Vagina (tissue), 2 donors: ENCODE measurements at places on chromosomes 2 and 18. TPM values are rescaled to one million over a fixed set of nuclear protein-coding genes. Genes with fewer than 3 reads are reported as not detected.

DNA sequence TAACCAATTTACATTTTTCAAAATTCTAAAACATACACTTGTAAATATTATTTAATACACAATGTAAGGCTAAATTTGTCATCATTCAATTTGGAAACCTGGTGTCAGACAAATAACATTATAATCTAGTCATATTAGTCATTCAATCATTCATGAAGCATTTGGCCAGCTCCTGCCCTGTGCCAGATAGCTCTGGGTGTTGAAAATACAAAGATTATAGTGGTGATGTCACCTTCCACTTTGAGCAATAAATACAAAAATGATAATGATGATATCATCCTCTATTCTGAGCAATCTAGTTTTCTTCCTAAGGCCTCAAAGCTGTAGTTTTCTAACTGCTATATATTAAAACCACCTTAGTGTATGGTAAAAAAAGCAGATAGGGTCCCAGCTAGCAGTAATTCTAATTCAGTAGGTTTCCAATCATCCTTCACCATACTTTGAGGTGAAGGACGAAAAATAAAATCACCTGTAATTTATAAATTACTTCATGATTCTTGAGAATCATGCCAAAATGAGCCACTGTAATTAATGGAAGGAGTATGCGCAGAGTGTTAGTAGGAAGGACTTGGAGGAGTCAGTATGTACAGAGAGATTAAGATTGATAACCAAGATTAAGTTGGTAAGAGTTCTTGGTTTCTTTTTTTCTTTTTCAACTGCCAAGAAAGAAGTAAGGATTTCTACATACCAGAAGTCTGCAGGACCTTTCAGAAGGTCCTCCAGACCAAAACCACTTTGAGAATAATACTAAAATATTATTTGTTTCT is 23.2 kb downstream of the MEMO1 start:
- DNase-seq = no peak

- peak; percentile 58 for DNase-seq
Measured at GRCh38 chr18:78999939-79000338, 20.3 kb downstream of the SALL3 start.

DNA sequence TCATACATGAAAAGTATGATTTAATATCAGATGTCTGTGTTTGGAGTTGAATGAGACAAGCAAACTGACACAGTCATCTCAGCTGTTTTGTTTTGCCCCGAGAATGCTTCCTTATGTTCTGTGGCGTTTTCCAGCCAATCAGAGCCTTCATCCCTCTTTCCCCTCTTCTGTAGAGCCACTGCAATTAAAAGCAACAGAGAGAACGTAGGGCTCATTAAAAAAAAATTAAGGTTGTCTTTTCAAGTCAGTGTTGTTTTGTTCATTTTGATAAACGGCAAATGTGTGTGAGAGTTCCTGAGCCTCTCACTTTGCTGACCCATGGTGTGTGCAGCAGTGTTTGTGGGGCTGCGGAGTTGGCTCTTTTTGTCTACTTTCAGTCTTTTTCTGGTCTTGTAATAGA is 216.0 kb downstream of the FHOD3 start:
- no peak for DNase-seq

GRCh38 chr2:62363166-62363565 is 142.8 kb downstream of the TMEM17 start:
- DNase-seq = no peak

DNA sequence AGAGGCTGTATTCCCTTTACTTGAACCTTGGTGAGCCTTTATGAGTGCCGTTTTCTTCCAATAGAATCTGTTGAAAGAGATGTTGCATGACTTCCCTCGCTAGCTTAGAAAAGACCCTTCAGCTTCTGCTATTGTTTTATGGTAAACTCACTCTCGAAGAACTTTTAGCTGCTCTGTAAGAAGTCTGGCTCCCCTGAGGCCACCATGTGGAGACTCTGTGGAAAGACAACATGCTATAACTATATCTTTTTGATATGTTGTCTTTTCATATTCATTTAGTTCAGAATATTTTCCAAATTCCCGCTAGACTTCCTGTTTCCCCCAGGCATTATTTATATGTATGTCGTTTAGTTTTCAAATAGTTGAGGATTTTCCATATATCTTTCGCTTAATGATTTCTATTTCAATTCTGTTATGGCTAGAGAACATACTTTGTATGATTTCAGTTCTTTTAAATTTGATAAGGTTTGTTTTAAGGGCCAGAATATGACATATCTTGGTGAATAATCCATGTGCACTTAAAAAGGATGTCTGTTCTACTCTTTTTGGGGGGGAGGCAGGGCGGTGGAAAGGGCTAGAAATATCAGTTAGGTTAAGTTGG is 64.1 kb downstream of the PTPN4 start:
- no peak for DNase-seq

DNA sequence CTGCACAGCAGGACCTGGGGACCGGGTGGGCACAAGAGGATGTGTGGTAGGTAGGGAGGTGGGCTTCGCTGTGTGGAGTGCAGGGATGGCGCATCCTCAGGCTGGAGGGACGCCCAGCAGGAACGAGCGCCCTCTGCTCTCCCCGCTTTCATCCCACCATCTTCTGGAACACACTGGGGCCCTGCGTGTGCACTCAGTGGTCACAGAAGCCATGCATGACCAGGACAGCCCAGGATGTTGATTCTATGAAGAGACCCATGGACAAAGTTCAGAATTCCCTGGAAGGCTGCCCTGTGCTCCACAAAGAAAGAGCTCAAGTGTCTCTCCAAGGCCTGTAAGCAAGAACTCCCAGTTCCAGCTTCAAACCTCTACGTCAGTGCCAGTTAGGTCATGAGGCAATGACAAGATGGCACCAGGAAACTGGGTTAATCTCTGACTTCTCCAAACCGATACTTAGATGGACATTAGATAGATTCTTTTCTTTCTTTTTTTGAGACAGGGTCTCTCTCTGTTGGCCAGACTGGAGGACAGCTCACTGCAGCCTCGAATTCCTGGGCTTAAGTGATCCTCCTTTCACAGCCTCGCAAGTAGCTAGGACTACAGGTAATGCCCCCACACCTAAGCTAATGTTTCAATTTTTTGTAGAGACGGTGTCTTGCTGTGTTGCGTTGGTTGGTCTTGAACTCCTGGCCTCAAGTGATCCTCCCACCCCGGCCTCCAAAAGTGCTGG is 3.4 kb downstream of the SLC66A2 start:
- DNase-seq = no peak

- DNase-seq = no peak
Measured at GRCh38 chr2:70541481-70542020, 12.1 kb downstream of the TGFA start.

GRCh38 chr18:56851774-56852173 is 200.6 kb downstream of the WDR7 start:
- no peak for DNase-seq

GRCh38 chr18:48462510-48462909 is 53.3 kb upstream of the ZBTB7C start:
- DNase-seq = no peak

GRCh38 chr2:240919786-240920782 is 13.9 kb downstream of the CROCC2 start:
- DNase-seq = peak; percentile 83

DNA sequence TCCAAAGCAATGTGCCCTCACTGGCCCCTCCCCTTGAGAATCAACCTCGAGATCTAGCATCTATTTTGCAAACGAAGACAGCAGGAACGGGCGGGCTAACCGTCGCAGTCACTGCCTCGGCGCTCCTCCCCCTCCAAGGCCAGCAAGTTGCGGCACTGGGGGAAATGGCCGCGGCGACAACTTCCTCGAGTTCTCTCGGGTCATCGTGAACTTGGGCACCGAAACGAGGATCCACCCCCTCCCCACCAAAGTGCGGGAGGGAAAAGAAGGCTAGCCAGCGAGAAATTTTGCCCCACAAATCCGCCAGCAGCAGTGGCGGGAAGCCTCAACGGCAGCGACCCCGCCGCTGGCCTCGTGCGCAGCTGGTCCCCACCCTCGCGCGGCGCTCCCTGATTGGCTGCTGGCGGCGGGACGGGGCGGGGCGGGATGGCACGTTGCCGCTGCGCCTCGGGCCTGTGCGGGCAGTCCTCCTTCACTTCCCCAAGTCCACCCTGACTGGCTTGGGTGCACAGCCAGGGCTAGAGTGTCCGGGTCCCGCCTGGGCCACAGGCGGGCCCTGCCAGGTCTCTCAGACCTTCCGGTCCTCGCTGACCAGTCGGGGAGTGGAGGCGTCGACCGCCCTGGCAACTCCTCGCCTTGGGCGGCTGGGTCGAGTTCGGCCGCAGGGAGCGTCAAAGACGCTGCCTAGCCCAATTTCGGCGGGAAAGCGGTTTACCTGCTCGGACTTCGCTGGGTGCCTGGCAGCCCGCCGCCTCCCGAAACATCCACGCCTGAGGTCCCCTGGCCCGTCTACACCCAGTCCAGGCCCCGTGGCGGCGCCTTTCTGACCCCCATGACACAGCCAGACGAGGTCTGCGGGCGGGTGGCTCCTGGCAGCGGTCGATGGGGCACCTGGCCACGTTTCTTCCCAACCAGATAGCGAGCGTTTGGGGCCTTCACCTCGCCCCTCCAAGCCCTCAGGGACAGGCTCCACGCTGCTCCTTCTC is at the start of gene BOLL:
Gene BOLL, minus strand, starts transcription at position 364 of the 986 bp plus-strand sequence. CDS start 3,469 bp downstream, outside the sequence.
- DNase-seq = no peak

DNA sequence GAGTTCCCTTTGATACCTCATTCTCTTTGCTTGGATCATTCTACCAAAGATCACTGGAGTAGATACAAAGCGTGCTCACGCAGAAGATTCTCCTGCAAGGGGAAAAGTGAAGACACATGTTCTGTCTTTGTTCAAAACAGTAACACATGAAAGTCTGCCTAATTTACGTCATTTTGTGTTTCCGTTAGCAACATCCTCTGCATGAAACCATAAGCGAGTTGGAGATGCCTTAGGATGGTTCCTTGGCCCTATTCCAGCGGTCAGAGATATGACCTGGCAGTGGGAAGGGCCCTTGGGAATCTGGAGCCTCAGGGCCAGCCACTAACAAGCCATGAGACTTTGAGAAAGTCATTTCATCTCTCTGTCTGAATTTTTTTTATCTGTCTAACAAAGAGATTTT is 180.9 kb upstream of the TWIST2 start:
- DNase-seq = no peak

DNA sequence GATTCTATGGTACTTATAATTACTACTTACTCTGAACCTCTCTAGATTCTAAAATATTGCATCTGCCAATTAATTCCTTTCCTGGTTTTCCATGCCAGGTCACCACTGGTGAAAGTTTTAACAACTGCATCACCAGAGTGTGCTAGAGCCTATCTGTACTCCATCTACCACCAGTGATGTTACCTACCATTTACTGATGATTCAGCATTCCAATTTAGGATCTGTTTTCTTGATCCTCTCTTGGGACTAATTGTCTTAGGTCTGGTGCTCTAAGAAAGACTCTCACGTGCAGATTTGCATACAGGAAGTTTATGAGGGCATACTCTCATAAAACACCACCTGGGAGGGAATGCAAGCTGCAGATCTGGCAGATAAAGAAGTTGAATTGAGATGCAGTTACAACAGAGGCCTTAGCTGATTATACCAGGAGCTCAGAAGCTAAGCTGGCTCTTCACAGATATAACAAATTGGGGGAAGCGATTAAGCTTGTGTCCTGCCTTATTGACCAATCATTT is 347.6 kb upstream of the VRK2 start:
- no peak for DNase-seq

GRCh38 chr2:178700136-178700535 is 107.1 kb downstream of the TTN start:
- DNase-seq = no peak

DNA sequence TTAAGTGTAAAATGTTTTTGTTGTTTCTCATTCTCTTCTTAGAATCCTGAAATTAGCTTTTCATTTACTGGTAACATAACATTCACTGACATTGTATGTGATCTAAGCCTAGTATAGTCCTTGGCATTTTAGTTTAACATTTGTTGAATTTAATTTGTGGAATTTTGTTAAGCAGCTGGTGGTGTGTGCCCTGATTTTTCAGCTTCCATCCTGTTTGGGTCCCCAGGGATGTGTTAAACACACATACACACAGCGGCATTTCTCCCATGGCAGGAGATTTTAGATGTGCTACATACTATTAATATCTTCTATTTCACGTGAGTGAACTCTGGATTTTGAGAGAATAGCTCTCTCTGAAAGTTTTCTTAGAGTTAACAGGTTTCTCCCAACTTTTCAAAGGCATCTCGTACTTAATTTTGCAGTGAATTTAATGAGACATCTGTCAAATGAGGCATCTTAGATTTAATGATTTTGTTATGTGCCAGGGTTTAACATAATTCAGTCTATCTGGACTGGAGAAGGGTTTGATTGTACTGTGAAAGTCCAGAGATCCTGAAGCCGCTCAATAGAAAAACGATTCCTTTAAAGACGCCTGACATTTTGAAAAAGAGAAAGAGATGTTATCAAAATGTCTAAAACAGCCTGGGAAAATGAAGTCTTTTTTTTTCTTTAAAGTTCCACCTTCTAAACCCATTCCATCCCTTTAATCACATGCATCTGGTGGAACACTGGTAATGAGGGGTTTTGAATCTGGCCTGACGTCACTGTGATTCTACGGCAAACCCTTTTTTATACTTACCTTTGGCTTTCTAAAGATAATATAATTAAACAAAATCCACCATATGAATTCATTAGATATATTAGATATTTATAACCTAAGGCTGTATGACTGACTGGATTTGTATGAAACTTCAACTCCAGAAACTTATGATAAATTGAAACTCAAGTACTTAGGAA is 6.8 kb downstream of the PHLPP1 start:
- no peak for DNase-seq

GRCh38 chr2:105179469-105180372 is 61.8 kb upstream of the GPR45 start:
- no peak for DNase-seq

GRCh38 chr18:8705961-8706790 is 820 bp downstream of the MTCL1 start:
- peak; percentile 79 for DNase-seq

DNA sequence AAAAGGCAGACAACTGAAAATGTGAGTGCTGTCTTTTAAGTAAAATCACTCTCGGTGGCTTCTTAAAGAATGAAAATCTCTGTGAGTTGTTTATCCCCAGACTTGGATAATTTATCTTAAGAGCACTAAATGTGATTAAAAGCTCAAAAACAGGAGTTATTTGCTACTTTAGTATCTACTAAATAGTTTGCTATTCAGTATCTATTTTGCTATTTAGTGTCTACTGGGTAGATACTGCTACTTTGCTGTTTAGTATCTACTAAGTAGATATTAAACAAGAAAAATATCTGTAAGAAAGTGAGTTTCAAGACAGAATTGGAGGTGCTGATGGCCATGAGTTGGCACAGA is 1.4 kb upstream of the KCNG3 start:
- no peak for DNase-seq

DNA sequence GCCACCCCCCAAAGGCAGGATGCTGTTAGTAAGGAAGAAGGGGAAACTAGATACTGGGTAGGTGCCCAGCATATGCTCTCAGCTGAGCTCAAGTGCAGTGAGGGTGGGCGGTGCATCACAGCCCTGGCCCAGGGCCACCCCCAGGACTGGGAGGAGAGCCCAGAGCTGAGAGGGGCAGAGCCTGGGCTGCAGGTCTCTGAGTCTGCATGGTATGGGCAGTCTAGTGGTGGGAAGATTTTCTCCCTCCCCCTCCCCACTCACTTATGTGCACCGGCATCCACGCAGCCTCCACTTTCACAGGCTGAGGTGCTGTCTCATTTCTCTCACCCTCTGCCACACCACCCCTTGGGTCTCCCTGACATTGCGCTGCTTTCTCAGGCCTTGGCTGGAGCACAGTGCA is 48.5 kb upstream of the CAB39 start:
- DNase-seq = no peak

- no peak for DNase-seq
Measured at GRCh38 chr2:209331291-209331844, 92.5 kb upstream of the MAP2 start.

GCKR gene
- total RNA-seq = 0.98 TPM

EHD3 gene
- total RNA-seq = 10.3 TPM

KLHL14 gene
- total RNA-seq = 0.98 TPM

AFF3 gene
- total RNA-seq = 7.6 TPM

TCF4 gene
- 105 TPM for total RNA-seq

CYRIA gene
- 12.5 TPM for total RNA-seq

PFN4 gene
- total RNA-seq = not detected

LCLAT1 gene
- 19.6 TPM for total RNA-seq
